KBM-7 (cell line): ENCODE measurements at places on chromosomes 5 and 9.

- DNase-seq, result no peak
Observed at GRCh38 chr9:37574241-37574721, 1.9 kb downstream of the FBXO10 start.

DNA sequence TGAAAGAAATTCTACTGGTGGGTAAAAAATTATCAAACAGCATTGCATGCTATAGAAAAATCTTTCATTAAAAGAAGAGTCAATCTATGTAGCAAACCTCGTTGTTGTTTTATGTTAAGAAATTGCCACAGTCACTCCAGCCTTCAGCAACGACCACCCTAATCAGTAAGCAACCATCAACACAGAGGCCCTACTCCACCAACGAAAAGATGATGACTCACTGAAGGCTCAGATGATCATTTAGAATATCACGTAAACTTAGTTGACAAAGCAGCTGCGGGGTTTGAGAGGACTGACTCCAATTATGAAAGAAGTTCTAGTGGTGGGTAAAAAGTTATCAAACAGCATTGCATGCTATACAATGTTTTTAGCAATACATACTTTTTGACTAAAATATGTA, 242.6 kb downstream of the DRD1 start:
- DNase-seq, result no peak

DNA sequence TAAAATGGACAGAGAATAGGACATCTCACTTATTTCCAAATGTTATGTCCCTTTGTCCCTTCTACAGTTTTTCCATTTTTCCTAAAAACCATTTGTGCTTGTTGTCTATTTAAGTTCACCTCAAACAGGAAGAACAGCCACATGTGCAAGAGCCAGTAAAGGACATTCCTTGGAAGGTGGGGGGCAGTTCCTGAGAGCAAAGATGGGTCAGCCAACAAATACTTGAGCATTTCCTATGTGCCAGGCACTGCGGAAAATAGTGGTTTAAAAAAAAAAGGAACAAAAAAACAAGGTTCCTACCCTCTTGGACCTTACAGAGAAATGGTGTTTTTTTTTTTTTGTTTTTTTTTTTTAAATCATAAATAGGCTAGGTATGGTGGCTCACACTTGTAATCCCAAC, 26.8 kb downstream of the ANP32B start:
- DNase-seq, result peak; percentile 49

GRCh38 chr5:41790038-41790776, 80.0 kb downstream of the OXCT1 start:
- no peak for DNase-seq

DNA sequence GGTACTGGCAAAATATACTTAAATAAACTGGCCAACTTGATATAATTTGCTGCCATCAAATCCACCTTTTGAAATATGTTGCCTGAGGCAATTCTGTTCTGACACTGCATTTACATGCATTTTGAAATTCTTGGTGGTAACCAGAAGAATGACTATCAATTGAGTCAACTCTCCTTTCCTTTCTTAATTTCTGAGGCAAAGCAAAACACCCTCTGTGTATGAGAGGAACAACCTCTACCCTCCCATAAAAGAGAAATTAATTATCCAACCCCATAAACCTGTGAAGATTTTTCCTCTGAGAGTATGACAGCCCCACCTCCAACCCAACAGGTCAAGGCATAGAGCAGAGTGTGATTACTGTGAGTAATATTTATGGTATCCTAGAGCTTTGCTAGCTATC, 286.8 kb downstream of the NR2F1-AS1 start:
- DNase-seq, result no peak

GRCh38 chr9:115296831-115297565, 179.0 kb upstream of the TNC start:
- no peak for DNase-seq

DNA sequence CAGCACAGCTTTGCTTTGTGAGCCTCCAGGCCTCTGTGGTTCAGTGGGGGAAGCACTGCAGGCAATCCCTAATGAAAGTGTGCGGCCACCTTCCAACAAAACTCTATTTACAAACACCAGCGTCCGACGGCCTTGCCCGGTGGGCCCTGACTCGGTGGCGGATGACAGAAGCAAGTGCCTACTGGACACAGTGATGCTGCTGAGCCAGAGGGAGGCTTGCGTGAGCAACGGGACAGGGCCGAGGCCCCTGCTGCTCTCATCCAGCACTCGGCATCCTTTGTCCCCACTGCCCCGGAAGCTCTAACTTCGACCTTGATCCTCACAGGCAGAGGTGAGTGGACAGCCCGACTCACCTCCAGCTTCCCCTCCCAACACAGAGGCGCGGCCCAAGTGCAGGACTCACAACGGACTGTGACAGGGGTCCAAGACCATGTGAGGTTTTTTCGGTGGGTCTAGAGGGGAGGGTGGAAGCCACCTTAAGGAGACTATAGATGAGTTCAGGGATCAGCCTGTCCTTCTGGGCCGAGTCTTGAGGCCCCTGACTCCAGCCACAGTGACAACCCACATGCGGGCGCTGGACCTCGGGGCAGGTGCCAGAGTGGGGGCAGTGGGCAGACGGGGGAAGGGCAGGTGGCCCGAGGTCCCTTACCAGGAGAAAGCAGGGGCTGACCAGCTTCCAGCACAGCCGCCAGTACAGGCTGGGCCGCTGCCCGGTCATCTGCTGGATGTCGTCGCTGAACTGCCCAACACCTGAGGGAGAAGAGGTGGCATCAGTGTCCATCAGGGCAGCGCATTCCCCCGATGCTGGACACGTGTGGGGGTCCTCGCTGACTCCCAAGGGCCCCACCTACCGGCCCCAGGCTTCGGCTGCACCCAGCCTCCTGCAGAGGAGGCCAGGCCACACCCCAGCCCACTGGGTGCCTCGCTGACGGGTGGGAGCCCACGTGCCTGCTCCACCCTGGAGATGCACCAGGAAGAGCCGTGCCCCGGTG, 39.4 kb downstream of the SLC6A3 start:
- DNase-seq, result no peak

DNA sequence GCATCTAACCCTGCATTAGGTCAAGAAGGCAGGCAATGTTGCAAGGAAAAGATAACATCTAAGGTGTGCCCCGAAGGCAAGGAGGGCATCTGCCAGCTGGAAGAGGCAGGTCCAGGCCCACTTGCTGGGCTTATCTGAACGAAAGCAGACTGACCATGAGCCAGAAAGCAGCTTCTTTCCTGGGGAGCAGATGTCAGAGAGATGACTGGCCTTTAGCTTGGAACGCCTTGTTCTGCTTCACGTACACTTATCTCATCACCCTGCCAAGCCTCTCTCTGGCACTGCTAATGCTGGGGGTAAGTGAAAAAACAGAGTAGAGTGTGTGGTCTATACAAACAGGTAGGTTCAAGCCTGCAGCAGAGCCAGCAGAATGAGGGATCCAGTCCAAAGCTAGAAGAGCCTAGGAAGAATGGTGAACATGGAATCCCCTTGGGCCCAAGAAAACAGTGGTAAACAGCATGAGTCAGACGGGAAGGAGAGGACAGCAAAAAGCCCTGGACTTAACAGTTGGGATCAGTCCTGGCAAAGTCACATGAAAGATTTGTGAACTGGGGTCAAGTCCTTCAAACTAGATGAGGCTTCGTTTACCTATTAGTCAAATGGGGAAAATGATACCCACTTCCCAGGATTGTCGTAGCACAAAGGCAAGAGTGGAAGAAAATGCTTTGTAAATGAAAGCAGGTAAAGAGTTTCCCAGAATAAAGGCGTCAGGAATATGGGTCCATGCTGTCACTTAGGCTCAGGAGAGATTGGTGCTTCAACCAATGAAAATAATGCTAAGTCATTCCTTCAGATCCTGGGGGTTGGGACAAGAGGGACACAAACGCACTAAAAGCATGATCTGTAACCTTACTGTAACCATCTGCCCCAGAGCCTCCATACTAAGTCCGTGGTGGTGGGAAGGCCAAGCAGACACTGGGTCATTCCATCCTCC, 200.9 kb downstream of the SLIT3 start:
- DNase-seq, result no peak

DNA sequence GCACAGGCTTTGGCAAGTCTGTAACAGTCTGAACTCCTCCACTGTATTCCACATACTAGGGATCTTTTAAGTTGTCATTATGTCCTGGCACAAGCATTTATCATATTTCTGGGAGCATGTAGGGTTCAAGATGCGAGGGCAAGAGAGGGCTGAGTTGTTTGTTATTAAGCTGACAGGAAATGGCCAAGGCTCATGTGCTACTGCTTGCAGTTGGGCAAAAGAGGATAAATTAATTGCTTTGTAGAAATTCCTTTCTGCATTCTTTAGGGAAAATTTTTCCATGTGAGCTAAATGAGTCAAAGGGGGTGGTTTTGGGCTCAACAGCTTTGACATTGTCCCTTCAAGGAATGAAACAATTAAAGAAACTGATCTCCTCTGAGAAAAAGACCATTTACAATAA, 35.4 kb downstream of the DOCK8 start:
- DNase-seq, result no peak

DNA sequence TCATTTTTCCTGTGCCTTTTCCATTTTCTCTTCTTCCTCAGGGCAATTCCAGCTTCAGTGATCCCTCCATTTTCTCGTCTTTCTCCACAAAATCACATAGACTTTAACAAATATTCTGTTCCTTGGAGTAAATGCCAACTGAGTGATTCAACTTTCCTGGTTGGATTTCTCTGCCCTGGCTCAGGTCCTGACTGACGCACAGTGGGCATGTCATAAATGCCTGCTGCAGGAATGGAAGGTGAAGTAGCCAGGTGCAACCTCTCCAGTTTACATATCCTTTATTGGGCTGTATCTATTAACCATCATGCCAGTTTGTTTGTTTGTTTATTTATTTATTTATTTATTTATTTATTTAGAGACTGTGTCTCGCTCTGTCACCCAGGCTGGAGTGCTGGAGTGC, 95.1 kb downstream of the MEF2C start:
- DNase-seq, result no peak

DNA sequence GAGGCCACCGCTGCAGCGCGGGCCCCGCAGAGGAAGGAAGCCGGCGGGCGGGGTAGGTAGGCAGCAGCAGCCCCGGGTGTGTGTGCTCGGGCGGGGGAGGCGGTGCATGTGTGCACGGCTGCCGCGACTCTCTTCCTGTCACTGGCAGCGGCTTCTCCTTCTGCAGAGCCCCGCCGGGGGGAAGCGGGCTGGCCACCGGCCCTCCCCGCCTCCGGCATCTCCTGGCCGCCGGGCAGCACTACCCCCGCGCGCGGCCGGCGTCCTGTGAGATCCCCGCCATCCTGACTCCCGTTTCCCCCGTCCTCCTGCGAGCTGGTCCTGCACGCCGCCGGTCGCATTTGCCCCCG, 315 bp downstream of the PIK3R1 start:
- peak; percentile 91 for DNase-seq

GRCh38 chr9:71607461-71607881, 160.8 kb downstream of the CEMIP2 start:
- no peak for DNase-seq

GRCh38 chr5:94366811-94367210, 251.6 kb downstream of the KIAA0825 start:
- DNase-seq, result peak; percentile 57

DNA sequence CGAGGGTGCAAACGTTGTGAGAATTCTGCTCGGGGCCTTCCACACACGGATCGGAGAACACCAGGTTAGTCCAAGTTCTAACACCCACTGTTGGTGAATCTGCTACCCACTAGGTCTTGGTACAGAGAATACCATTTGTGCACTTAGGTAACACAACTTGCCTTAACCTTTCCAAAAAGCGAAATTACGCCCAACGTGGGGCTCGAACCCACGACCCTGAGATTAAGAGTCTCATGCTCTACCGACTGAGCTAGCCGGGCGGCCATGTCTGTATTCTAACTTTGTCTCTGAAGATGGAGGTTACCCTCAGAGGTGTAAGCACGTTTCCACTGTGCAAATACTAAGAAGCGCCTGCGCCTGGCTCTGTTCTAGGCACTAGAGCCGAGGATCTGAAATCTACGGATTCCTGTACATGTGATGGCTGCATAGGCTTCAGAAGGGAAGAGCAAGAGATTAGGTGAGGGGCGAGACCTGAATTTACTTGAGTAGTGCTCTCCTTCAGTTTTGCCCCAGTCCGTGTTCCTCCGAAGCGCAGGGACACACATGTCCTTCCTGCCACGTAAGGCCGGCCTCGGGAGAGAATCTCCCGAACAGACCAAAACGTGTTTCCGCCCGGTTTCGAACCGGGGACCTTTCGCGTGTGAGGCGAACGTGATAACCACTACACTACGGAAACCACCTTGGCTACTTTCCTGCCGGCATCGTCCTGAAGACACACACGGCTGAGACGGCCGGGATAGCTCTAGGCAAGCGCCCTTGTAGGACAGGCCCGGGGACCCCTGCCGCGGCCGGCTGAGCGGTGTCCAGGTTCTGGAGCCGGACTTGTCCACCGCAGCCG, 1.1 kb upstream of the TRIM41 start:
- DNase-seq, result peak; percentile 96

DNA sequence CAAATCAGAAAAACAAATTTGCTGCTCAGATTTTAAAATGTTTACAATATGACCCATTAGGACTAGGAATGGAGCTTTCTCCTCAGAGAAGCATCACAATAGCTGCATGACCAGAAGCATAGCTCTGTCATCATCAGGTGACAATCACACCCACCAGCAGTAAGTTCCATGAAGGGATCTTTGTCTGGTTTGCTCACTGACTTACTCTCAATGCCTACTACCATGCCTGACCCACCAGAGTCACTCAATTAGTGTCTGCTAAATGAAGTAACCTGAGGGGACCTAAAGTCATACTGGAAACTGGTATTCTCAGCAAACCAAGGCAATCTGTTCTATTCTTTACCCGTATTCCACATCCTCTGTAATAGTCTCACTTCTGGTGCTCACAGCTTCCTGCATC, 7.7 kb downstream of the ERMP1 start:
- no peak for DNase-seq

DNA sequence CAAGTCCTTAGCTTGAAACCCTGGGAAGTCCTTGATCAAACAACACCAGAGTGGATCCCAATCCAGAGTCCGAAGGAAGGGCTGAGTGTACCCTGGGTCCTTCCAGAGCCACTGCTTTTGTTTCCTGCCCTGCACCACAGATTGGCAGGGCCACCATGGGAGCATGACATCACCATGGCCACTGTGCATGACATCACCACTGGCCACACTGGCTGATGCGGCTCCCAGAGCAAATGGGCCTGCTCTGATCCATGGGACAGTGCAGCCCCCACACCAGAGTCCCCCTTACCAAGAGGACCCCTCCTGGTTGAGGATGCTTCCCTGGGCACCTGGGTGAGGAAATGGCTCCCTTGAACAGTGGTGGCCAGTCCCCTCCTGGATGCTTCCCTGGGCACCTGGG, 9.9 kb downstream of the SLC6A3 start:
- no peak for DNase-seq

GRCh38 chr5:119405419-119405818, 46.9 kb upstream of the HSD17B4 start:
- no peak for DNase-seq

GRCh38 chr9:69237702-69238295, 63.7 kb downstream of the TJP2 start:
- DNase-seq, result no peak

- DNase-seq, result peak; percentile 80
Observed at GRCh38 chr5:40904205-40904993, 4.9 kb upstream of the C7 start.
